ENCODE measurements at places on chromosomes 12 and 14.

DNA sequence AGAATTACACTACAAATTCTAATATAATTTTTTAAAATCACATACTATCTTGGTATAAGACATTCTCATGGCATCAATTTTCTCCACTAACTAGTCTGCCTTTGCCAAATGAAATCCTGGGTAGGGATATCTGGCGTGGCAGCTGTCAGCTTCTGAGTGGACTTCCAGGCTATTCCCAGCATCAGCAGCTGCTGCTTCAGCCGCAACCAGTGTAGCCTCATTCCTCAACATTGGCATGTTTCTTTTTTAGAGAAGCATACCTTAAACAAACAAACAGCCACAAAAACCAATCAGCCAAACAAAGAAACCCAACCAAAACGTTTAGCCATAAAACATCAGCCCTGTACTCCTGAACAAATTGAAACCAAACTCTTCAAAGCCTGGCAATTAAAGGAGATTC, 235.8 kb downstream of the SSPN start:
- DNase-seq: no peak

DNA sequence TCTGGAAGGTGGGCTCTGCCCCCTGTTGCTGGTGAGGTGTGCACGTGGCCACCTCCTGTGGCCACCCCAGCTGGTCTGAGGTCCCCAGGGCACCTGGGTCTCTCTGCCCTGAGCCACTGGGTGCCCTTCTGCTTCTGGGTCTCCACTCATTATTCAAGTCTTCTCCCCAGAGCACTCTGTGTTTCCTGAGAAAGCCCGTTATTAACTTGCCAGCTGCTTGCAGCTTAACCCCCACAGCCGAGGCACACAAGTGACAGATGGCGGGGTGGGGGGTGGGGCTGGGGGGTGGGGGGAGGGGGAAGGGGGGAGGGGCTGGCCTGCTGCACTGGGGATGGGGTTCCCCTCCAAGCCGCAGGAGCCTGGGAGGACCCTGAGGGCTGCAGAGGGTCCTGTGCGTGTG, 40.5 kb downstream of the FBRSL1 start:
- DNase-seq: no peak

DNA sequence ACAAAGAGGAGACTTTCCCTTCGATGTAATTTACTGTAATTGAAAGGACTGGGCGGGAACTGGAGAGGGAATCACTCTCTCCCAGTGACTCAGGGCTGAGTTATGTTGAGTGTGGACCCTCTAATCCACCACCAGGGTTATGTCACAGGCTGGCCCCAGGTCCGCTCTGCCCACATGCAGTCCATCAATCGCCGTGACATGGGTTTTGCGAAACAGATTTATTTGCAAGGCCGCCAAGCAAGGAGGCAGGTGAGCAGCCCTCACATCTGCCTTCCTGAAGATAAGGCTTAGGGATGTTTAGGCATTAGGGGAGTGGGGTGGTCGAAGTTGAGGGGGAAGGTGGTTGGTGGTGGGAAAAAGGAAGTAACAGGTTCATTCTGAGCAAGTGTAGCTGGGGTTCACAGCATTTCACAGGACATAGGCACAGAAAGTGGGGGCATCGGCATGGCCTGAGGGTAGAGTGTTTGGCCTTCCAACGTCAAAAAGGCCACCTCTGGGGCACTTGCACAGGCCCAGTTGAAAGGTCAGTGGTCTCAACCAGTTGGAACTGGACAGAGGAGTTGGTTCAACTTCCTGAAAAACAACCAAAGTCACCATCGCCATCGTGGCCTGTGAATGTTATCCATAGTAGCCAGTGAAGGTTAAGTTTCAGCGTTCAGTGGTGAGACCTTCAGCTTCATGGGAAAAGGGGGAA, 66.9 kb downstream of the DNAH10 start:
- no peak for DNase-seq

DNA sequence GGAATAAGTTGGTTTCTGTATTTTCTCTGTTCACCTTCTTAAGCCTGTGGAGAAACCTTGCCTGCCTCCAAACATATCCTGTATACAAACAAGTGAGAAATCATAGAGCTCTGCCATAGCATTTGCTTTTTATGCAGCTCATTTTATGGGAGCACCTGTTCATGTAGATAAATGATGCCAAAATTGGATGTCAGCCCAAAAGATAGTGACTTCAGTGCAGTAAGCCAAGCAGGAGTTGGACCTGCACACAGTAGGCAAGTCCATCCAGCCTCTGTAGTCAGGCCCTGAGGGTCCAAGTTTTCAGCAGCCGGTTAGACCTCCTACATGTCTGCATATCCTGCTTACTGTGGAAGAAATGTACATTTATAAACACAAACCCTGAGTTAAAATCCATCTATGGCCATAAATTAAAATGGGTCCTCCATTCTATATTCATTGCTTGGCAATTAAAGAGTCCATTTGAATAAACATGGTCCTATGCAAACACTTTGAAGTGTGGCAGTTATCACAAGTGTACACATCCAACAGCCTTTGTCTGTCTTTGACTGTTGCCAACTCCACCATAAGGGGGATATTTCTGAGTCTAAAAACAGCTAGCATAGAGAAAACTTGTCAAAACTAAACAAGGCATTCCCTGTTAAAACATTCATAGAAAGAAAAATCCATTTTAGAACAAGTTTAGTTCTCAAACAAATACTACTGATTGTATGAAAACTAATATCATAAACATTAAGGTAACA, 847.8 kb downstream of the RPS29 start:
- DNase-seq: no peak

DNA sequence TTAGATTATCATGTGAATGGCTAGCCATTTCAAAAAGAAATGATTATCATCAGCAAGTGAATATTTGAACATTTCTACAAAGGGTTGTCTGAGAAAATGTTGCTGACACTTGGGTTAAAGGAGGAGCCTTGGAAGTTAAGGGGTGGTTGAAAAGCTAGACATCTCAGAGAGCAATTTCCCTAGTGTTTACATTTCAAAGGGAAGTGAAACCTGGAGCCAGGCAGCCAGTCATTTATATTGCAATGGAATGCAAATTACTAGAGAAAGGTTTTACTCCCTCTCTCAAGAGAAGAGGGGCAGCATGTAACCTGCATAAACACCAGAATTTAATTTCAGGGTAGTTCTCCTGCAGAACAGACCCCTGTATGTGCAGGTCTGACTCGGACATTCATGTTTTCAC, 279.0 kb downstream of the SLC16A7 start:
- DNase-seq: no peak

DNA sequence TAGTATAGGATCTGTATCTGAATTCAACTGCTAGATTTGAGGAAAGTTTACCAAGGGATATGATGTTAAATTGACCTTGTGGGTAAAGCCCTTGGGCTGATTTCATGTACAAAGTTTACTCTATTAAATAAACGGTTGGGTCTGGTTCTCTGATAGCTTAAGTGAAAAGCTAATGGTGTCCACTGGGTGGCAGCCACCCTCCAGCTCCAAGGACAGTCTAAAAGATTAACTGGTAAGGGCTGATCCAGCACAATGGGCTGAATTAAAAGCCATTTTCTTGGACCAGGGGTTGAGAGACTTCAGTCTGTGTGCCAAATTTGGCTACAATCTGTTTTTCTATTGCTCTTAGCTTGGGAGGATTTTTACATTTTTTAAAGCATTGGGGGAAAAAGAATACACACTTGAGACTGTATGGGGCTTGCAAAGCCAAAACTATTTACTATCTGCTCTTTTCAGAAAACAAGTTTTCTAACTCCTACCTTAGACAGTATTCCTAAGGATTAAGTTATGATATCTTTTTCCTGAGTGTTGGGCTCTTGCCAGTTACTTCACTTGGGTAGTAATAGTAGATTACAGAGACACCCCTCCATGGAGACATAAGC, 116.5 kb downstream of the GPHN start:
- DNase-seq: no peak

- DNase-seq: no peak
These were observed 56.6 kb downstream of the TTC6 start for GRCh38 chr14:37652042-37652441.
